ENCODE measurements at places on chromosomes 1 and 21.

DNA sequence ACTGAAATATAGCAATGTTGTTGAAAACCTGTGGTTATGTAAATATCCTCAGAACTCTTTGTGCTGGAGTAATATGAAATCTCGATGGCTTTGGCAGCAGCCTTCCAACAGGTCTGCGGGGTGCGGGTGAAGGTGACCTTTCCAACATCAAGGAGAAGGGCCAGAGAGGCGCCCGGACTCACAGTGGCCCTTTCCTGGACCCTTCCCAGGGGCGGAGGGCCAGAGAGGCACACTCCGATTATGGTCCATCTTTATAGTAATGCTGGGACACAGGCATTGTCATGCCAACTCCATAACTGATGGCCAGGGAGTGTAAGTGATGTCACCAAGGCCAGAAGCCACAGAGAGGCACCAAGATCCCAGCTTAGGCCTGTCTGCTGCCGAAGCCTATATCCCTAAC lies 18.1 kb downstream of the SLC37A1 start:
- DNase-seq, result peak; percentile 11

GRCh38 chr1:155294520-155295182 lies 6.6 kb downstream of the PKLR start:
- DNase-seq, result no peak

- no peak for DNase-seq
Observed at GRCh38 chr1:185271921-185272320, 45.1 kb downstream of the IVNS1ABP start.

DNA sequence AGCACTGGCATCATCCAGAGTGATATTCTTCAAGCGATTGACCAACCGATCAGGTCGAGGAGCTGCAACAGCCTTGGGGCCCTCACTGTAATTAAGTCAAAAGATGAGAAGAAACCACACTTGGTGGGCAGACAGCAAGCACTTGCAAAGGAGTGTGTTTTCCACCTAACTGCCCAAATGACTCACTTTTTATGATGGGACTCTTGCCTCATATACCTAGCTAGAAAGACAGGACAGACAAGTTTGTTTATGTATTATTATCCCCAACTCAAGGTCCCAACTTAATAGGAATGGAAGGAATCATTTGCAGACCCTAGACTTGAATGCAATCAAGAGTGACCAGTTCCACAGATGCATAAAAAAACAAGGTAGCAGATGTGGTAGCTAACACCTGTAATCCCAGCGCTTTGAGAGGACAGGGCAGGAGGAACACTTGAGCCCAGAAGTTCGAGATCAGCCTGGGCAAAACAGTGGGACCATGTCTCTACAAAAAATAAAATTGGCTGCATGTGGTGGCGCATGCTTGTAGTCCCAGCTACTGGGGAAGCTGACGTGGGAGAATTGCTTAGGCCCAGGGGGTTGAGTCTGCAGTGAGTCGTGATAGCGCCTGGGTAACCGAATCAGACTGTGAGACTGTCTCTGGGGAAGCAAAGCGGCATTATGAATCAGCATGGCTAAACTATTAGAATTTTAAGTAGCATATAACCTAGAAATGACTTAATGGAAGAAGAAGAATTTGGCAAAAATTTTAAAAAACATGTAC lies 2.3 kb upstream of the NRAS start:
- no peak for DNase-seq

DNA sequence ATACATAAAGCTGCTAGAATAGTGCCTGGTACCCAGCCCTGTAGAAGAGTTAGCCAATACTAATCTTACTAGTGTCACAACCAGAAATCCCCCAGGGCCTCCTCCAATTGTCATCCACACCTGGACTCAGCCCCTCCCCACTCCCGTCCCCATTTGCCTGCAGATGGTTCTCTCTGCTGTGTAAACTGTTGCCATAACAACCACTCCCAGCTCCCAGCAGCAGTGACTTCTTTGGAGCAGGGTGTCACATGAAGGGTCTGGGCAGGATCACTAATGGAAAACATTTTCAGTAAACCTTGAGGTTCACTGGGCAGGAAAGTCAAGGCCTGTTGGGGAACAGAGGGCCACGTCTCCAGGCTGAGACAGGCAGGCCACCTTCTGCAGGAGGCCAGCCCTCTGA lies 126.0 kb upstream of the IPO9 start:
- peak; percentile 96 for DNase-seq

DNA sequence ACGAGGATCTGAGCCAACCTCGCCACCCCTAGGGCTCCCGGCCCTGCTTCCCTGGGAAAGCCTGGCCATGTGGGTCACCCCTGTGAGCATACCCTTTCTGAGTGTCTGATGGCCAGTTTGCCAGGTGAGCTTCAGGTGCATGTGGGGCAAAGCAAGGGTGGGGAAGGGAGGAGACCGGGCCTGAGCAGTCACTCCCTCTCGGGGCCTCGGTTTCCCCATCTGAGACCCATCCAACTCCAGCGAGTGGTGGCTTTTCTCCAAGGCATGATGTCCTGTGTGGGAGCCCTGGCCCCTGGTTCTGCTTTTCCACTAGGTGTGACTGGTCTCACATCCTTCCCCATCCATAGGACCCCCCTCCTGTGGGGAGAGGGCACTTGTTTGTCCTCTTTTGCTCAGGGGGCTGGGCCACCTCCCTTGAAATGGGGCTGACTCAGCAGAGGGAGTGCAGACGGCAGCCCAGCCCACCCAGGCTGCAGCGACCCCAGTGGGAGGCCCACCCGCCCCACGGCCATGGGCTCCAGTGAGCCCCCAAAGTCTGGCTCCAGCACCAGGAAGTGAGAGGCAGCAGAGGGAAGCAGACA lies 1.7 kb upstream of the WNT9A start:
- no peak for DNase-seq

DNA sequence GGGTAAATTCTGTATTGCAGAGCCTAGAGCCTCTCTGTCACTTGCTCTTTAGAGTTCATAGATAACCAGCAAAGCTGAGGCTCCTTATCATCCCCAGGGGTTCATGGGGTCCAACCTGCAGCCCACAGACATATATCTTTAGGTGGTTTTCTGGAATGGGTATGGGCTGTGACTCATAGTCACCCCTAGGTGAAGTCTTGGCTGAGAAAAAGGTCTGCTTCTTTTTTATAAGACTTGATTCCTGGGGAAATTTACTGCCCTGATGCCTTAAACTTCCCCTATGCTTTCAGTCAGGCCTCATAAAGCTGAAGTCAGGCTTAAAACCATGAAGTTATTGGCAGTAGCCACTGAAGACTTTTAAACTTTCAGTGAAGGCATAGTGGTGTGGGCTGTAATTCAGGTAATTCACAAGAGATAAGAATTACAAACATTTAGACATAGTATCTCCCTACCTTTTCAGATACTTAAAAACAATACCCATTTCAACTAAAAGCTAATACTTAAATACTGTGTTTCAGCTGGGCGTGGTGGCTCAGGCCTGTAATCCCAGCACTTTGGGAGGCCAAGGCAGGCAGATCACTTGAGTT lies 46.8 kb downstream of the MACO1 start:
- DNase-seq, result no peak

All from SHP77 (cell line).